ENCODE measurements at places on chromosomes 6 and 20.

- no peak for DNase-seq
These were observed 9.8 kb downstream of the RIMS4 start for GRCh38 chr20:44800391-44801046.

DNA sequence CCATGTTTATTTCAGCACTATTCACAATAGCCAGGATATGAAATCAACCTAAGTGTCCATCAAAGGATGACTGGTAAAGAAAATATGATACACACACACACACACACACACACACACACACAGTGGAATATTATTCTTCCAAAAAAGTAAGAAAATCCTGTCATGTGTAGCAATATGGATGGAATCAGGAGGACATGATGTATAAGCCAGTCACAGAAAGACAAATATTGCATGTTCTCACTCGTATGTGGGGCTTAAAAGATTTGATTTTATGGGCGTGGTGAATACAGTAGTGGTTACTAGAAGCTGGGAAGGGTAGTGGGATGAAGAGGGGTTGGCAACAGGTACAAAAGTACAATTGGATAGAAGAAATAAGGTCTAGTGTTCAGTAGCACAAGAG is 207.0 kb upstream of the PRDM1 start:
- no peak for DNase-seq

DNA sequence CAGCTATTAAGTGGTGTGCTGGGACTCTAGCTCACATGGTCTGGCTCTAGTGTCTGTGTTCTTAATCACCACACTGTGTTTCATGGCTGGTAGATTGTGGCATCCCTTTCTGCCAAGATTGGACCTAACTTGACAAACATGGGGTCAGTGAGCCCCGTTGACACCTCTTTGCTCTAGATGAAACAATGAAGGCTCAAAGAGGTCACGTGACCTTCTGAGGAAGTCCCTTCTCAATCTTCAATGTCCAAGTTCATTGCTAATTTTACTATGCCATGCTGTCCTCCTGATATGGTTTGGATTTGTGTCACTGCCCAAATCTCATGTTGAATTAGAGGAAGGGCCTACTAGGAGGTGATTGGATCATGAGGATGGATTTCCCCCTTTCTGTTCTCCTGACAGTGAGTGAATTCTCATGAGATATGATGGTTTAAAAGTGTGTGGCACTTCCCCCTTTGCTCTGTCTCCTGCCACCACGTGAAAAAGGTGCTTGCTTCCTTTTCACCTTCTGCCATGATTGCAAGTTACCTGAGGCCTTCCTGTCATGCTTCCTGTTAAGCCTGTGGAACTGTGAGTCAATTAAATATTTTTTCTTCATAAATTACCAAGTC is 177.8 kb upstream of the MYLIP start:
- DNase-seq, result no peak

- no peak for DNase-seq
These were observed 354.5 kb upstream of the SYNCRIP start for GRCh38 chr6:85997206-85997605.

GRCh38 chr6:109456710-109457561 is 1.4 kb upstream of the MICAL1 start:
- no peak for DNase-seq

- DNase-seq, result no peak
These were observed 3.3 kb downstream of the KCNS1 start for GRCh38 chr20:45097485-45098102.

DNA sequence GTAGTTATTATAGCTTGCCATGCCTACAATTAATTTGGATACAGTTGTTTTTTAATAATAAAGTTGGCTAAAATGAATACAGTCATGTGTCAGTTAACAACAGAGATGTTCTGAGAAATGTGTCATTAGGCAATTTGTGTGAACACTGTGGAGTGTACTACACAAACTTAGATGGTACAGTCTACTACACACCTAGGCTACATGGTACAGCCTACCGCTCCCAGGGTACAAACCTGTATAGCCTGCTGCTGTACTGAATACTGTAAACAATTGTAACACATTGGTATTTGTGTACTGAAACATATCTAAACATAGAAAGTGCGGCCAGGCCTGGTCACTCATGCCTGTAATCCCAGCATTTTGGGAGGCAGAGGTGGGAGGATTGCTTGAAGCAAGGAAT is 50.2 kb downstream of the MYLIP start:
- DNase-seq, result no peak

- no peak for DNase-seq
These were observed 72.0 kb downstream of the BLOC1S5 start for GRCh38 chr6:7992002-7992815.

DNA sequence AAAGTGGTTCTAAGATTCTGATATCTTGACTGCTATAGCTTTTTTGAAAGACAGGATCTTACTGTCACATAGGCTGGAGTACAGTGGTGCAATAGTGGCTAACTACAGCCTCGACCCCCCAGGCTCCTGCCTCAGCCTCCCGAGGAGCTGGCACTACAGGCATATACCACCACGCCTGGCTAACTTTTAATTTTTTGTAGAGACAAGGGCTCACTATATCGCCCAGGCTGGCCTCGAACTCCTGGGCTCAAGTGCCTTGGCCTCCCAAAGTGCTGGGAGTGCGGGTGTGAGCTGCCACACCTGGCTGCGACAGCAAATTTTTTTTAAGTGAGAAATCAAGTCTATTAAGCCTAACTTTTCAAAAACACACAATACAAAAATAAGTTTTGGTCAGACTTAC is 106.6 kb downstream of the NOL4L start:
- DNase-seq, result no peak

- no peak for DNase-seq
These were observed 473.1 kb upstream of the GJE1 start for GRCh38 chr6:141659582-141659981.

- no peak for DNase-seq
These were observed 178.1 kb downstream of the BACH2 start for GRCh38 chr6:90118581-90118980.

GRCh38 chr6:80454197-80454596 is 347.7 kb downstream of the BCKDHB start:
- DNase-seq, result no peak

- no peak for DNase-seq
These were observed 215.9 kb downstream of the ARHGAP18 start for GRCh38 chr6:129494099-129494498.

DNA sequence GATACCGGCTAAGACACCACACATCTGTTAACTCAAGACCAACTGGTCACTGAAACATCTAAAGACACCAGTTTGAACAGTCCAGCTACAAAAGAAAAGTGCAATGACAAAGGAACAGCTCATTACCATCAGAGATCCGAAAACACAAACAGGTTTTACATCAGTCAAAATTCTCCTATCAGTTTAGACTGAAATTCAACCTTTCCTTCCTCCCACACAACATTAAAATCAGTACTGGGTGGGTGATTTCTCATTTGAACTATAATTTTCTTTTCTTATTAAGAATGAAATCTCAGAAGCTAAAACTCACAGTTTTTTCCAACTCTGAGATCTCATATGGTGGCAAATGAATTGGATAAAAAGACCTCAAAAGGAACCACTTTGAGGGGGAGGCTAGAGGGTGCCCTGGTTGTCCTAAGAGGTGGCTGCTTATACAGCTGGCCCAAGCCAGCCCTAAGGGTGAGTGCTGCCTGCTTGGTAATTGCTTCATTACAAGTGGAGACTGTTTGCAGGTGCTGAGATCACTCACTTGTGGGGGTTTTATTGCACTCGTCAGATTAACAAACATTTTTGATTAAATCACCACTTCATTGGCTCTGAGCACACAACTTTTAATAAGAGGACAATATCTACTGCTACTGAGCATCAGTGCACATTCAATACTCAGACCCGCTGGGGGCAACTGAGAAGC is 4.3 kb downstream of the CCDC167 start:
- DNase-seq, result no peak

DNA sequence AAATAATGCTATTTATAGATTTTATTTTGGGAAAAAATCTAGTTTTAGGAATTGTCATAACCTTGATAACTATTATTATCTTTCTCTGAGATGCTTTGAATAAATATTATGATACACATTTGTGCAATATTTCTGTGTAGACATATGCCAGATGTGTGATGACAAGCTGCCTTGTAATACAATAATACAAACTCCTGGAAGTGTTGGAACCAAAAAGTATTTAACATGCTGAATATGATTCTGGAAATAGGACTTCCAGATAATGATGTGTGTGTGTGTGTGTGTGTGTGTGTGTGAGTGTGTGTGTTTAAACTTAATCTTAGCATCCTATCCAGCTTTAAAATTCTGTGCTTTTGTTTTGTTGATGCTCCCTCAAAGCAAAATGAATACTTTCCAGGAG is 233.6 kb downstream of the ADGRB3 start:
- no peak for DNase-seq

GRCh38 chr6:86859513-86859912 is 77.8 kb upstream of the HTR1E start:
- DNase-seq, result no peak

GRCh38 chr6:52180787-52181558 is 5.2 kb upstream of the IL17A start:
- DNase-seq, result no peak

- no peak for DNase-seq
These were observed 283.7 kb upstream of the NT5E start for GRCh38 chr6:85166114-85166741.

DNA sequence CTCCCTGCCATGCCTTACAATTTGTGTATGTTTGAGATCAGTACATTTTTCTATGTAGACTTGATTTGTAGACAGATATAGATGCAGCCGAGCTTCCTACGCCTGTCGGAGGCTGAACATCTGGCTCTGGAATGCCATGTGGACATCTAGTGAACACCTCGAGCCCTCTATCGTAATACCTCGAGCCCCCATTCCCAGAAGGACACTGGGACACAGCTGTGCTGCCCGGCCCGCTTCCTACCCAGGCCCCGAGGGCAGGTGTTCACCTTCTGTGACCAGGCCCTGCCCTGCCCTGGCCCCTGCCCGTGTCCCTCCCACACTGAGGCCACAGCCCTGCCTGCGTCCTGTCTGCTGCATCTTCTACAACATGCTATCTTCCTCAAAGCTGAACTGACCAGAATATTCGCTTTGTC is 12.9 kb downstream of the RPS6KA2 start:
- DNase-seq, result no peak

DNA sequence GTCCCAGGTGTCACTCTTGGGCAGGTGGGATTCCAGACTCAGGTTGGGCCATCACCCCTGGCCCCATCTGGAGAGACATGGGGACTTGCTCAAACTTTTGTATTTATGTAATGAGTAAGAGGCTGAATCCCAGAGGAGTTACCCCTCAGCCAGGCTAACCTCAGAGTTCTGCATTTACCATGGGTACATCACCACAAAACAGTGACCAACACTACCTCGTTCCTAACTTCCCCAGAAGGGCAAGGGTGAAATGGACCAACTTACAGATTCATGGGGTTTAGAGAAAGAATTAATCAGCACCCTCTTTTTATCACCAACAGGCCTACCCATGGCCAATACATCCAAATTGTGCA is 259.9 kb upstream of the MARCKS start:
- no peak for DNase-seq

DNA sequence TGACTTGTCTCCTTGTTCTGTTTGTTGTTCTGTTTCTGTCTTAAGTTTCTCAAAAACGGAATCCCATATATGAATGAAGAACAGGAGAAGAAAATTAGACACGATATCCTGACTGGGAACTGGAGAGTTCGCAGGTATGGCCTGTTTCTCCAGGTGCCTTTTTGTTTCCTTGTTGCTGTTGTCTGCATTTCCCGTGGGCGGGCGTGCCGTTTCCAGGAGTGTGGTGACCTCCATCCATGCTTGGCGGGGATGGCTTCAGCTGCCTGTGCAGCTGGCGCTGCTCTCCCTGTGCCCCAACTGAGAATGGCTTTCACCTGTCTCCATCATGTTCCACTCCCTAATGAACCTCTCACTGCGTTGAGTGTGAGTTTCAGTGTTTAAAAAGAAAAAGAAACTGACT is 4.4 kb downstream of the PNLDC1 start:
- no peak for DNase-seq

- no peak for DNase-seq
These were observed 42.9 kb downstream of the RSPO4 start for GRCh38 chr20:958936-959815.

DNA sequence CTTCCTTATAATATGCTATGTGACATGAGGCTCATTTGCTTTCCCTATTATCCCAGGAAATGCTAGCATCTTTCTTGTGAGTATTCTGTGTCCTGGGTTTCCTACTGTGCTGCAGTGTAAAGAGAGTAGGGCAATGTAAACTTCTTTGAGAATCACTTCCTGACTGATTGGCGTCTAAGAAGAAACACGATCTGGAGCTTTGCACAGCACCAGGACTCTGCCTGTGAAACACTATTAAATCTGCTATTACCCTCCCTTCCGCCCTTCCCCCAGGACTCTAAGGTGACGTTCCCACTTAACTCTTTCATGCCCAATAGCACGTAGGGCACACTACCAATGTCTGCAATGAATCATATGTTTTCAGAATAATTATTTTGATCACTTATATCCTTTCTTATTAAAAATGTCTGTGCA is 607.3 kb upstream of the CITED2 start:
- no peak for DNase-seq

- DNase-seq, result no peak
These were observed 15.0 kb downstream of the TBXT start for GRCh38 chr6:166152660-166153059.

GRCh38 chr20:62676976-62677375 is 31.7 kb upstream of the NTSR1 start:
- no peak for DNase-seq

GRCh38 chr20:57048027-57048869 is 218.2 kb downstream of the BMP7 start:
- DNase-seq, result no peak

GRCh38 chr20:13784893-13785715 is at the start of the genes ESF1 and NDUFAF5:
Gene ESF1, minus strand, starts transcription at chr20:13784919. Its CDS starts 1,779 bp downstream, at chr20:13783140.
Gene NDUFAF5, plus strand, starts transcription at chr20:13785028. Its CDS starts 41 bp downstream, at chr20:13785069.
- peak; percentile 53 for DNase-seq

- peak; percentile 11 for DNase-seq
These were observed 187.1 kb downstream of the MYLK4 start for GRCh38 chr6:2563635-2564034.

DNA sequence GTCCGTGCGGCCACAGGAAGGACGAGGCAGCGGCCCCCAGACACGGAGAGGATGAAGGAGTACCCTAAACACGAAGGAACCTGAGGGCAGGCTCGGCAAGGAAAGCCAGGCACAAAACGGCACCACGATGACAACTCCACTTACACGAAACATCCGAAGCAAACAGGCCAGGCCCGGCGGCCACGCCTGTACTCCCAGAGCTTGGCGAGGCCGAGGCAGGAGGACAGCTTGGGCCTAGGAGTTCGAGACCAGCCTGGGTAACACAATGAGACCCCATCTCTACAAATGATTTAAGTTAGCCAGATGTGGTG is 13.4 kb downstream of the KCNQ2 start:
- no peak for DNase-seq

DNA sequence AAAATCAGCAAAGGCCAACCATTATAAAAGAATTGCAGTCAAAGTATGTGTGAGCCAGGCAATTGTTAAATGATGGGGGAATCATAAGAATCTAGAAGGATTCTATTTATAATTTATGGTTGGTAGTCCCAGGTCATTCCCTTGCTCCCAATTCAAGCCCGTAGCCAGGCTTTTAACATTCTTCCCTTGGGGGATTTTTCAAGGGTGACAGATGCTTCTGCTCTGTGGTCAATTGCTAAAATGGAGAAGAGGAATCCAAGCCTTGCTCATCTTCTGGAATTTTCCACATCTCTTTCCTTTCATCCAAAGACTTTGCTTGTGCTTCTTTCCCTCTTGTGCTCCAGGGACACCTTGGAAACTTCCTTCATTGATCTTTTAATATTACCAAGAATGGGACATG is 18.0 kb upstream of the BCAS1 start:
- DNase-seq, result no peak
